Fibroblast of villous mesenchyme (primary cell): ENCODE measurements at places on chromosomes 1 and 21. TPM values are rescaled to one million over a fixed set of nuclear protein-coding genes. Genes with fewer than 3 reads are reported as not detected.
A peak's percentile ranks its signal among the peaks of the same experiment; 100 is the strongest.

- DNase-seq: peak; percentile 43
Measured at GRCh38 chr1:234326497-234327366, 46.5 kb upstream of the COA6 start.

DNA sequence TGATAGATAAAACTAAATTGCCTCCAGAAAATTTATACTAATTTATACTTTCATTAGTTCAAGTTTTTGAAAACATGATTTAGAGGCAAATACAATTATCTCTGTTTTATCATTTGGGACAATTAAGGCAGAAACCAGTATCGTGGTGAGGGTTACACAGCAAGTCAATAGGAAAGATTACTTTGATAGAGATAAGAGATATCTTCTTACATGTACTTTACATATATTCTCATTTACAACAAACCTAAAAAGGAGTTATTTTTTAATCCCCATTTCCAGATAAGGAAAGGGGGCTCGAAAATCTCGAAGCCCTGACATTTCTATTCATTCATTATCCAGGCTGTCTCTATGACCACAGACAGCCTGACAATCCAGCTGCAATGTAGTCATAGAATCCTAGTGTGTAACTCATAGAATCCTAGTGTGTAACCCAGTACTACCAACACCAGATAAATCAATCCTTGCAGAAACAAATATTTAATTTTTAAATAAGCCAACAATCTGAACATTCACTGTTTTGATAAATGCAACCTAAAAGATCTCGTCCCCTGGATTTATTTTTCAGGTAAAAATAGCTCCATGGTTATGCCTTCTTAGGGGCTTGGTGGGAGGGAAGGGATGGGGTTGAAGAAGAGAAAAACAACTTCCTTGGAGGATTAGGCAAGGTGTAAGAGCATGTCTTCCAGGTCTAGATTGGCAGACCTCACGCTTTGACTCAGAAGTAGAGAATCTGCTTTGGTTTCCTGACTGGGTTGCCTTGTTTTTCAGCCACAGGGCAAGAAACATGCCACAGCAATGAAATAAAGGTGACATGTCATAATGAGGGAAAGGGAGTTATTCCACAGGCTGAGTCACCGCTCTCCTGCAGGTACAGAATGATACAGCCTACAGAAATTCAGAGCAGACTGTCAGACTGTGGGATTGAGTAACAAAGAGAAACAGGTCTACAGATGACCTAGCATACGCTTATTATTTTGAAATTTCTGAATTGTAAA is 45.6 kb downstream of the IRF2BP2 start:
- peak; percentile 57 for DNase-seq

DNA sequence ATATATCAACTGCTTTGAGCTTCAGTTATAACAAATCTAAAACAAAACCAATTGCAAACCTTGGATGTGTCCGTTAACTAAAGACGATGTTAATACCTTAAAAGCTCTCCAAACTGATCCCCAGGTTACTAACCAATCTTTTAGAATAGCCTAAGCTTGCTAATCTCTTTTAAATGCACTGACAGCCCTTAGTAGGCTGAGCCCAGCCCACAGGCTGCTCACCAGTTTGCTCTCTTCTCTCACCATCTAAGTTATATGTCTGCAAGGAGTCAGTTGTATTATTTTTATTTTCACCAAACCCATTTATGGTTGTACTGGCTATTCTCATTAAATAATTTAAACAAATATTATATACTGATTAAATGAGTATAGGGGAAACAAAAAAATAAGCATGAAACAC is 199.5 kb downstream of the ADGRL2 start:
- no peak for DNase-seq

GRCh38 chr1:152735648-152736047 is 22.2 kb upstream of the KPRP start:
- DNase-seq: no peak

- peak; percentile 58 for DNase-seq
Measured at GRCh38 chr1:33298623-33299277, 22.1 kb downstream of the A3GALT2 start.

DNA sequence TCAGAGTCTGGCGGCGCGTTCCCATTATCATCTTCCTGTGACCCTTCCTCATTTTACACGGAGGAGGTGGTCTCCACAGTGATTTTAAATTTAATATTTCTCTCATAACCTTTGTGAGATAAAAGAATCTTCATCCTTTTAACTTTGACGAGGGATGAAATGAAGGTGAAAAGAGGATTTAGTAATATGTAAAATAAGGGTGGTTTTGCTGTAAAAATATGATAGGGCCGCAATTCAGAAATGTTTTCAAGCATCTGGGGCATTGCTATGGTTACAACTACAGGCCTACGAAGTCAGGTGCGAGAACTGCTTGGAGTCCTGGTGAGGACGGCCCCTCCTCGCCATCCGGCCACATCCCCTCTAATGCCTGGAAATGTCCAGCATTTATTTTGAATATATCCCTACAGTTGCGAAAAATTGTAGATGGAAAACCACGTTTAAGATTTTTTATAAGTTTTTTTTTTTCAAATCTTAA is 422 bp upstream of the RSBN1 start:
- no peak for DNase-seq

- no peak for DNase-seq
Measured at GRCh38 chr1:243902100-243902499, 52.1 kb upstream of the AKT3 start.

GRCh38 chr1:56566994-56567393 is 12.4 kb downstream of the PLPP3 start:
- no peak for DNase-seq

GRCh38 chr21:44795342-44795741 is 6.3 kb downstream of the UBE2G2 start:
- DNase-seq: no peak

DNA sequence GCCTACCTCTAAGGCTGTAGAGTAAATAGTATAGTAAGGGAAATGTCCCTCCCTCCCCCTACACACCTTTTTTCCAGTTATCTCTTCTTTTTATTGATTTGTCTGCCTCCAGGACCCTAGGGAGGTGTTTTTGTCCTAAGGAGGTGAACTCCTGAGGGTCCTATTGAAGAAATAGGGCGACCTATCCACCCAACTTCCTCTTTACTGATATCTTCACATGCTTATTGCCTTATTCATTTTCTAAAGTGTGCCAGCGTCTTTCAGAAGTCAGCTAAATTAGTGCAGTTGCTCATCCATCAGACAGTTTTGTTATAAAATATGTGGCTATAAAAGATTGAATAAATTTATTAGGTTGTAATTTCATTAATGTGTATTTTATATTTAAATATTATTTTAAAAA is 5.9 kb downstream of the BACH1 start:
- DNase-seq: no peak

DNA sequence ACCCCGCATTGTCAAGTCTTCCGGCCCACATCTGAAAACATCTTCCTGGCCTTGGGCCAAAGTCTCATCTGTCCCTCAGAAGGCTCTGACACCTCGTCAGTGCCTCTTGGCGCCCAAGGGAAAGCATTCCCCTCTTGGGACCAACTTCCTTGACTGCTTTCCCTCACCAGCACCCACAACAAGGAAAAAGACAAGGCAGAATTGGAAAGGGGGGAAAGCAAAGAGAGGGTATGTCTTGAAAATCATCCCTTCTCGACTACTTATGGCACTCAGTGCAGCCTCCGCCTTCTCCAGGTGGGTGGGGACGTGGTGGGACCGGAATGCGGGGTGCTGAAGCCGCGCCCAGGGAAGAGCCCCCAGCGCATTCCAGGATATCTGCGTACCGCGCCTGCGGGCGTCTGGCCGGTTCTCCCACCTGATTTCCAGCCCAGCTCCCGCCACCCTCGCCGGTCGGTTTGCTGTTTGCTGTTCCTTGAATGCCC is 554 bp upstream of the SLC39A1 start:
- DNase-seq: no peak

DNA sequence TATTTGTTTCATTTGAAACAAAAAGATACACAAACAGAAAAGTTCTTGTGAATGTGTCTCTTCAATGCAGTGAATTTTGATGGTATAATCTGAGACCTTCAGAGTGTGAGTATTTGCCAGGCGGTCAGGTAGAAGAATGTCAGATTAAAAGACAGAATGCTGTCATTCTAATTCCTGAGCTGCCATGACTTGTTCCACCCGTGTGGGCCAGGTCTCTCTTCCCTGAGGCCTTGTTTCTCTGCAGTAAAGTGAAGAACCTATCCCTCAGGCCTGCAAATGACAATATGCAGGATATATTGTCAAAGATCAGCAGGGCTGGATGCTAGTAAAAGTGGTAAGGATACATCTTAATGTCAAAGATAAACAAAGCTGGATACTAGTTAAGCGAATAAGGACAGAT is 111.4 kb downstream of the ZP4 start:
- no peak for DNase-seq

DNA sequence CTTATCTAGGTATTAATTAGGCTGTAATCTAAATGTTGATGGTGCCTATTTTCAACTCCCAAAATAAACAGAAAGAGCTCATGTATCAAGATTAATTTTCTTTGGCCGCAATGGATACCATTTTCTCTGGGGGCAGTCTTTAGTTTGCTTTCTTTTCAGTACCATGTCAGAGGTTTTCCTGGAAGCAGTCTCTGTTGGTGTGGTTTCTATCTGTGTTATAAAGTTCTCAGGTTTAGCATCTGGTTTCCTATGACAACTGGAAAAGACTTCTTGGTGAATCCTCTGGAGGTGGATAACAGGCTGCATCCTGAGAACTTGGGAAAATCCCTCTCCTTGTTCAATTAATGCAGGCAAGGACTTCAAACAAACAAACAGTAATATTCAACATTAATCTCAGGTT is 38.7 kb upstream of the BATF3 start:
- no peak for DNase-seq

GRCh38 chr1:58699011-58699762 is 675 bp downstream of the MYSM1 start:
- DNase-seq: peak; percentile 25

DNA sequence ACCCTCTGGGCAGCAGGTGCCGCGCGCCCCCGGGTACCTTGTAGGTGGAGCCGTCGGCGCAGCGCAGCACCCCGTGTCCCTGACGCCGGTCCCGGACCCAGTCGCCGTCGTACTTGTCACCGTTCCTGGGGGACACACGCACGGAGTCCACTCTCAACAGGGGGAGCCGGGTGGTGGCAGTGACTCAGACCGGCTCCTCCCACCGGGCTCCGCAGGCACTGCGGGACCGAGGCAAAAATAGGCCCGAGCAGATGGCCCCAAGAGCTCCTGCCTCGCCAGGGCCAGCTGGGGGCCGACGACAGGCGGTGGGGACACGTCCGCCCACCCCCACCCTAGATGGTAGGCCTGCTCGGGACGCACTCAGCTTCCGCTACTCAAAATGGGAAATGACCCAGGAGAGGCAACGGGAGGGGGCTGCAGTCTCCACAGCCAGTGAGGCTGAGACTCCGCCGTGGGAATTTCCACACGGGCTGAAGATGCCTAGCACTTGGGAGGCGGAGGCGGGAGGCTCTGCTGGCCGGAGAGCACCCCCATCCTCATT is 6.3 kb downstream of the MORN1 start:
- no peak for DNase-seq

DNA sequence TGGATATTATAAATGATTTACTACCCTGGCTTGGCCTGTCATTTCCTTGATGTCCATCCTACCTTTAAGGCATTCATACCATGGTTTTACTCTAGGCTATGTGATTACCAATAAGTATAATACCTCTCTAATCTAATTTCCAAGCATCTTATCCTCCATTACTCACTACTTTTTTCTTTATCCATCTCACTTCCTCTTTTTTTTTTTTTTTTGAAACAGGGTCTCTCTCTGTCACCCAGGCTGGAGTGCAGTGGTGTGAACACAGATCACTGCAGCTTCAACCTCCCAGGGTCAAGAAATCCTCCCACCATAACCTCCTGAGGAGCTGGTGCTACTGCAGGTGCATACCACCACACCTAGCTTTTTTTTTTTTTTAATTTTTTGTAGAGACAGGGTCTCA is 39.9 kb downstream of the INKA2 start:
- DNase-seq: no peak

DNA sequence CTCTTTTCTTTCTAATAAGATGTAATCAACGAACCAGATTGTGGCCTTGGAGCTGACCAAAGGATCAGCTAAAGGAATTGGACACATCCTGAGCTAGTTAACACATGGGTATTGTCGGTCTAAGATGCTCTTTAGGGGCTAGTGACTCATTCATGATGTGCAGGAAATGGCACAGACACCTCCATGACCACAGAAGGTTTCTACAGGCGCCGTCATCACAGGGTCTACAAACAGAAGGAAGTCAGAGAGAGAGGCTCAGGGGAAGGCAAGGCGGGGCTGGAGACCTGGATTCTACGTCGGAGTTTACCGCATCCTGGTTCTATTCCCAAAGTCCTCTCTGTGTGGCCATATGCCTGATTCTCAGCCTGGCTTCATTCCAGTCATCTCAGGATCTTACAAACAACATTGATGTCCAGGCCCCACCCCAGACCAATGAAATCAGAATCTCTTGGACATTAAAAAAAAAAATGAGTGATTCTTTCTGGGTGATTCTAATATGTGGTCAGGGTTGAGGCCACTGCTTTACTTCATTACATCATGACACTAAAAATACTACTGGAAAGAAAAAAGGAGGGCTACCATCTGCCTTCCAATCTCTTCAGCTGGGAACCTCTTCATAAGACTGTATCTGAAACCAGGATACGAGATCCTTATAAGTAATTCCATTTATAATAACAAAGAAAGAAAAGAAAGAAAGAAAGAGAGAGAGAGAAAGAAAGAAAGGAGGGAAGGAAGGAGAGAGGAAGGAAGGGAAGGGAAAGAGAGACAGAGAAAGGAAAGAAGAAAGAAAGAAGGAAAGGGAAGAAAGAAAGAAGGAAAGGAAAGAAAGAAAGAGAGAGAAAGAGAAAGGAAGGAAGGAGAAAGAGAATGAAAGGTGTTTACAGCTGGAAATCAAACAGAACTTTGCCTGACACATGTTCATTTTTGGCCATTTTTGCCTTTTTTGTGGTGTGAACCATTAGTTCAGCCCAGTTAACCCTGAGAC is 11.6 kb upstream of the KCNJ15 start:
- DNase-seq: peak; percentile 95

GRCh38 chr1:85692730-85693314 is 15.4 kb downstream of the ZNHIT6 start:
- DNase-seq: peak; percentile 78

DNA sequence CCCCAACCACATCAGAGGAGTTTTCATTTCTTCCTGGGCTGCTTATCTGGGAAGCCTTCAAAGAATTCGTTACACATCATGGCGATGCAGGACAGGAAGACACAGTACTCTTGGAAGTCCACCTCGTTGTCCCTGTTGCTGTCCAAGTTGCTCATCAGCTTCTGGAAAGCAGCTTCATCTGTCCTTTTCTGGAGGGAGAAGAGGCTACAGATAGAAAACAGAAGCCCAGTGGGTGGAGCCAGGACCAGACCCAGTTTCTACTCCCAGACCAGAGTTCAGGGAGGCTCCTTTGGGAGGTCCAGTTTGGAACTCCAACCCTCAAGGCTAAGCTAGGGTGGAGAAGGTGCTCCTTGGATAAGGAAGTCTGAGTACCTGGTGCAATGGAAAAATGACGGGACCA is 1.9 kb downstream of the S100A4 start:
- DNase-seq: no peak

GRCh38 chr1:60857851-60858250 is 224.5 kb upstream of the NFIA start:
- no peak for DNase-seq

TMCC2 gene
- 3.2 and 3.5 TPM in 2 replicates for total RNA-seq

LCE1D gene
- total RNA-seq: not detected in 2 replicates

CADM3 gene
- total RNA-seq: not detected in 2 replicates

OR2T1 gene
- not detected in 2 replicates for total RNA-seq

S100A11 gene
- 126 and 197 TPM in 2 replicates for total RNA-seq

CTNNBIP1 gene
- 13.4 and 20.3 TPM in 2 replicates for total RNA-seq

NEK7 gene
- 183 and 366 TPM in 2 replicates for total RNA-seq

MMP23B gene
- total RNA-seq: 6.5 and 11.0 TPM in 2 replicates

SMIM34 gene
- total RNA-seq: not detected in 2 replicates

DDR2 gene
- total RNA-seq: 227 and 289 TPM in 2 replicates

HTR6 gene
- not detected in 2 replicates for total RNA-seq

MCOLN2 gene
- 1.3 and 1.7 TPM in 2 replicates for total RNA-seq
